ENCODE measurements at places on chromosomes 7 and 10. TPM values are rescaled to one million over a fixed set of nuclear protein-coding genes. Genes with fewer than 3 reads are reported as not detected.

The PIK3CG gene
- 3.2 TPM for total RNA-seq

The ABCB8 gene
- 26.9 TPM for total RNA-seq

The TEX47 gene
- total RNA-seq: not detected

The MRLN gene
- not detected for total RNA-seq

The WDR86 gene
- not detected for total RNA-seq

The MPLKIP gene
- 80.3 TPM for total RNA-seq

DNA sequence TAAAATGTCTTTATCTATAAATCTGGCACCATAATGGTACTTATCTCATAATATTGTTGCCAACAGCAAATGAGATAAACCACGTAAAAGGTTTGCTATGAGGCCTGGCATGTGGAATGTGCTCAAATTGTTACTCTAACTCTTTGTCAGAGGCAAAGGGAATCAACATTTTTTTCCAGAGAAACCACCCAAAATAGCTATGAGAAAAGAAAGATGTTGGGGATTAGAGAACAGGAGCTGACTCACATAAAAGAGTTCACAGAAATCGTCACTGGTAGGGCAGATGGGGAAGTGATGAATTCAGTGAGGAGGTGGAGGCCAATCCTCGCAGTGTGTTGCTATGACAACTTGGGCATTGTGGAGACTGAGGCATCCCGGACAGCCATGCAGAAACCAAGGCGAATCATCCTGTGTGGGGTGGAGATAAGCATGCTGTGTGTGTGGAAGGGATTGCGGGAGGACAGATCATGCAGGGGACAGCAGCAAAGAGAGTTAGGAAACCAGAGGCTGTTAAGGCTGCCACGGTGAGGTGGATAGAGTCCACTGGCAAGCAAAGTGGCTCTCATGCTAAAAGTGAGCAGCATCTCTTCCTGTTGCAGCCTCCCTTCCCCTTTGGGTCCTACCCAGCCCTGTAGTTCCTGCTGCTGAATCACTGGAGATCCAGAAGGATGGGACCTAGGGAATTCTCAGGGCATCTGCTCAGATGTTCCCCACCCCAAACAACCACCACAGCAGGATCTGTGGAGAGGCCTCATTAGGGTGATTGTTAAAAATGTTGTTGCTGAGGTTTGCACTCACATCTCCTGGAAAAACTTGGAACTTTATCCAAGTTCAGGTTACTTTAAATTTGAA lies 103.9 kb downstream of the CUBN start:
- DNase-seq: peak; percentile 100

GRCh38 chr10:6117711-6118110 lies 28.9 kb downstream of the RBM17 start:
- no peak for DNase-seq

DNA sequence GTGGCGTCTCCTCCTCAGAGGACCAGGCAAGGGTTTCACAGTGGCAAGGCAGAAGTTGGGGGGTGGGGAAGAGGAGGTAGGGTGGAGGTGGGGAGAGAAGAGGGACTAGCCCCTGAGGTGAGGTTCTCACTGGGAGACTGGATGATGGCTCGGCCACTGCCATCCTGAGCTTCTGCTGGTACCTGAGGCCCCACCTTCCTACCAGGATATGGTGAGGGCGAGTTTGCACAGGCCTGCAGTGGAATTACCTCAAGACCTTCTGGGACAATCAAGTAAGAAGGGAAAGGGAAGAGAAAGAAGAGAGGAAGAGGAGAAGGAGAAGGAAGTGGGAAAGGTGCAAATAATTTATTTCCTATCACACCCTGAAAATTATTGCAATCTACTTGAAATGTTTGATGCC lies 111.8 kb upstream of the GDF10 start:
- DNase-seq: no peak

GRCh38 chr10:110652475-110653118 lies 8.5 kb downstream of the RBM20 start:
- DNase-seq: no peak

GRCh38 chr7:100171087-100171681 lies 2.8 kb upstream of the GAL3ST4 start:
- no peak for DNase-seq

DNA sequence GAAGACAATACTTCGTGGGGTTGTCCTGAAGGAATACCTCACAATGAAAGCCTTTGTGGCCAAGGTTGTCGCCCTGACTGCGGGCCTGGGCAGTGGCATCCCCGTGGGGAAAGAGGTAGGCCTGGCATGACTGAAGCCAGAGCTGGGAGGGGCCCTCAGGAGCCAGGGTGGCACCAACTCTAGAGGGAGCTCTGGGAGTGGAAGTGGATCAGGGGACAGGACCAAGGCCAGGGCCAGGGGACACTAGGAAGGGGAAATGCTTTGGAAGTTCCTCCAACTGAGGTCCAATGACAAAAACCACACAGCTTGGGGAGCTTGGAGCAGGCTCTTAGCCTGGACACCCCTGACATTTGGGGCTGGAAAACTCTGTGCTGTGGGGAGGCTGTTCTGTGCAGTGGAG lies 5.8 kb downstream of the CLCN1 start:
- DNase-seq: no peak

GRCh38 chr7:99579956-99580777 lies 17.9 kb upstream of the TMEM225B start:
- peak; percentile 41 for DNase-seq

GRCh38 chr10:50325449-50326171 lies 74.3 kb upstream of the ASAH2 start:
- DNase-seq: peak; percentile 94

DNA sequence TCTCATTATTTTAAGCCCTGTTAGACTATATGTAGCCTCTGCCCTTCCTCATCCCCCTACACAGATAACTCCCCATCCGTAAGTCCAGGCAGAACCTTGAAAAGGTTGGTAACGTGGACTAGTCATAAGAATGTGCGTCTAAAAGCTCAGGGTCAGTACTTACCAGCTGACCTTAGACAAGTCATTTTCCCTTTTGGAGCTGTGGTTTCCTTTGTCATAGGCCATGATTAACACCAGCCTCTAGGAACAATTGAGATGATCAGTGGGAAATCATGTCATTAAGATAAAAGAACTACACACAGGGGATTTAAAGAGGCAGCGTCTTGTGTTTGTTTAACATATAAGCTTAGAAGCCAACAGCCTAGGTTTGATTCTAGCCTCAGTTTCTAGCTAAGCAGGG lies 6.9 kb upstream of the UNC5B start:
- DNase-seq: peak; percentile 40

GRCh38 chr10:33423154-33423529 lies 88.7 kb upstream of the NRP1 start:
- DNase-seq: peak; percentile 47

DNA sequence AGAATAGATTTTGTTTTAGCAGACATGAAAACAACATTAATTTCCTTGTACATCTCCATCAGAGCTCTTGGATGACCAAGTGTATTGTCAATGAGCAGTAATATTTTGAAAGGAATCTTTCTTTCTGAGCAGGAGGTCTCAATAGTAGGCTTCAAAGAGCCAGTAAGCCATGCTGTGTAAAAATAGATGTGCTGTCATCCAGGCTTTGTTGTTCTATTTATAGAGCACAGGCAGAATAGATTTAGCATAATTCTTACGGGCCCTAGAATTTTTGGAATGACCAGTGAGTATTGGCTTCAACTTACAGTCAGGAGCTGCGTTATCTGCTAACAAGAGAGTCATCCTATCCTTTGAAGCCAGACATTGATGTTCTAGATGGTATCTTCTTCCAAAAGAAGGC lies 19.0 kb downstream of the MINPP1 start:
- DNase-seq: no peak

DNA sequence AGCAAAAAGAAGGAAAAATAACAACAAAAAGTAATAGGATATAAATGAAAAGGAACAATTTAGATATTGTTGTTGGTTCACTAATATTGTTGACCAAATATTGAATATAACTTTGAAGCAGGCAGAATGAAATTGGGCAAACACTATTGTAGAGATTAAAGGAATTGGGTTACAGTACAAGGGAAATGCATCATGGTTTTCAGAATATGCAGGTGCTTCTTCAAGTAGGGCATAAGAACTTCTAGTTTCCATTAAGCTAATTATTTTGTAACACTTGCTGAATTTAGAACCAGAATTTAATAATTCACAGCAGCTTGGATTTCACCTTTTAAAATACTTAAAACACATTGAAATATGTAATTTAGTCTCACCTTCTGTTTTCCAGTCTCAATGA lies 36.5 kb downstream of the RPA3 start:
- DNase-seq: no peak
